ENCODE measurements at places on chromosomes 11 and 22.
A peak's percentile ranks its signal among the peaks of the same experiment; 100 is the strongest.

DNA sequence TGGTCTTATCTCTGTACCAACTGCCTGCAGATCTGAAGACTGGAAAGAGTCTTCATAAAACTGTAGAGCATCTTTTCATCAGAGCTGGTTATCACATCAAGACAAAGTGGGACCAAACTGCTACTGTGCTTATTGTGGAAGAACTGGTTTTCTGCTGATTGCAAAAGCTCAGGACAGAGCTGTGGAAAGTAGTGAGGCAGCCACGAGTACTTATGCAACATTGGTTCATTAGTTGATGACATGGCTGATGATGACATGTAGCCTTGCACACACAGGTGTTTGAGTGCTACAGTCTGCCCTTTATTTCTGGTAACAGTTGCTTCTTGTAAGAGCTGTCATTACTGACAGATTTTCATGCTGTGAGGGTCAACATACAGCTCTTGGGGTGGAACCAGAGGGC, 185.4 kb upstream of the GUCY1A2 start:
- no peak for DNase-seq

DNA sequence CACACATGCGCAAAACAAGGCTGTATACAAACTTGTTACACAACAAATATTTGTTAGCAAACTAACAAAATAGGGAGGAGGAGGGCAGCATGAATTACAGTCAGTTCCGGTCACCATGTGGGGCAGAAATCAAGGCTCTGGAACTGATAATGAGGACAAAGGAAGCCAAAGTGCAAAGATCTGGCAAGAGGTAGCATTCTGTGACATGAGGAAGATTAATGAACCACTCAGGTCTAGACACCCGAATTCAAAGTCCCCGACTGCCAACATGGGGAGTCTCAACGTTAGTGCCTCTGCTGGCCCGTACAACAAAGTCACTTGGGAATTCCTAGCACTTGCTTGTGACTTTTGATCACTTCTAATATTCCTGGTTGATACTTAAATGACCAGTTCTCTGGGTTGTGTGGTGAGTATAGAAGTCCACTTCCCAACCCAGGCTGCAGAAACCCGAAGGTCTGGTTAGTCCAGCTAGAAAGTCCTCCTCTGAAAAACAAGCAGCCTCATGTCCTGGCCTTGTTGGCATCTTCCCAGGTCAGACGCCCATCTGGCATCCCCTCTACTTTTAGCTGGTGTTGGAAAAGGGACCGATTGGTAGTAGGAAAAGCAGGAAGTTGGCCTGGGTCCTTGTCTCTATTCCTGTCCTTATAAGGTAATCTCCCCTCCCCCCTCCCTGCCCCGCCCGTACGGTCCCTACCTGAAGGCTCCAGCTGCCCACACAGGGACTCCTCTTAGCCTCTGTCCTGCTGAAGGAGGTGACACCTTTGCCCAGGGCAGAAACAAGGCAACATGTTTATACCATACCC, 1.6 kb downstream of the SUN2 start:
- DNase-seq = peak; percentile 59

DNA sequence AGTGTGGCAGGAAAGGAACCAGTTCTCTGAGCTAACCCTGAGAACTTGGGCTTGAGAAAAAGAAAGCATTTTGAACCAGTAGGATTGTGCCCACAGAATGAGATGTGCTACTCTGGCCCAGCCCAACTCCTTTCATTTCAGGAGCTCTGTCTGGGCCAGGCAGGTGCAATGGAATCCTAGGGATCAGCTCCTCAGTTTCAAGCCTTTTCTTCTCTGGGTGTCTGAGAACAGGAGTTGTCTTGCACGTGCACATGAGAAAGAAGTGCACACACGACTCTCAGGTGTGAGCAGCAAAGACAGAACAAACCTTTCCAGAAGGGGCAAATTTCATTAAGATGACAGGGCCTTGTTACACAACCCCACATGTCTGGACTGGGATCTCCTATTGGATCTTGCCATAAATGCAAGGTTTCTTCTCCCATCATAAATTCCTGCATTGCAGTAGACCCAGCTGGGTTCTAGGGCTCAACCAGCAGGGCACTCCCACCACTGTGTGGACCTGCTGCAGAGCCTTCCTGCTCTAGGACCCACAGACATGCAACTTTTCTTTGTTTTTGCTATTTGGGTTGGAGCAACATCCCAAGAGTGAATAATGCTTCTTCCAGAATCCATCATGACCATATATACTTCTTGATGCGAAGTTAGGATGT, 24.5 kb upstream of the GGTLC2 start:
- no peak for DNase-seq

DNA sequence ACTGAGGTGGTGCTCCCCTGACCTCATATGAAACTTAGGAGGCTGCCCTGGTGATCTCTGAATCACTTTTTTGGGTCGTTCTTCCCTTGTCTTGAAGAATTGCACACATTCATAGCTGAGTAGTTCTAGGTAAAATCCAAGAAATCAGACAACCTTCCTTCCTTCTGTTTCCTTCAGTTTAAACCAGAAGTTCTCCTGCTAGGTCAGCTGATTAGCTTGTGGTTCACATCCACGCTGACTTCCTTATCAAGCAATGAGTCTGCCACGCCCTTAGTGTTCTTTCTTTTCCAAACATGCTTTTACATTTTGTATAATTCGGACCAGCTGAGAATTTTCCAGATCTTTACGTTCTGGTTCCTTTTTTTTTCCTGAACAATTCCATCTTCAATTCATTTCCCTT, 892.8 kb downstream of the NTM start:
- DNase-seq = no peak

DNA sequence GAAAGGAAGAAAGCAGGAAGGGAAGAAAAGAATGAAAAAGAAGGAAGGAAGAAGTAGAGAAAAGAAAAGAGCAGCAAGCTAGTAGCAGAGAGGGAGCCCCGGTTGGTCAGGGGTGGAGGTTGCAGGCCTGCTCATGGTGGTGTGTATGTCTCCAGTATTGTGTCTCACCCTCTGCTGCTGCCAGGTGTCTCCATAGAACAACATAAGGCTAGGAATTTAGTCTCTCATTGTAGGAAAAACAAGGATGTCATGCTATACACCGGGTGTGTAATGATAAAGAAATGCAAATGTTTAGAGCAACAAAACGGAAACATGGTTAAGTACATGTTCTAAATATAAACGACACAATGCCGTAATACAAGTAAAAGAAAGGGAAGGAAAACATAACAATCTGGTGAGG, 342.5 kb downstream of the NTM start:
- no peak for DNase-seq

DNA sequence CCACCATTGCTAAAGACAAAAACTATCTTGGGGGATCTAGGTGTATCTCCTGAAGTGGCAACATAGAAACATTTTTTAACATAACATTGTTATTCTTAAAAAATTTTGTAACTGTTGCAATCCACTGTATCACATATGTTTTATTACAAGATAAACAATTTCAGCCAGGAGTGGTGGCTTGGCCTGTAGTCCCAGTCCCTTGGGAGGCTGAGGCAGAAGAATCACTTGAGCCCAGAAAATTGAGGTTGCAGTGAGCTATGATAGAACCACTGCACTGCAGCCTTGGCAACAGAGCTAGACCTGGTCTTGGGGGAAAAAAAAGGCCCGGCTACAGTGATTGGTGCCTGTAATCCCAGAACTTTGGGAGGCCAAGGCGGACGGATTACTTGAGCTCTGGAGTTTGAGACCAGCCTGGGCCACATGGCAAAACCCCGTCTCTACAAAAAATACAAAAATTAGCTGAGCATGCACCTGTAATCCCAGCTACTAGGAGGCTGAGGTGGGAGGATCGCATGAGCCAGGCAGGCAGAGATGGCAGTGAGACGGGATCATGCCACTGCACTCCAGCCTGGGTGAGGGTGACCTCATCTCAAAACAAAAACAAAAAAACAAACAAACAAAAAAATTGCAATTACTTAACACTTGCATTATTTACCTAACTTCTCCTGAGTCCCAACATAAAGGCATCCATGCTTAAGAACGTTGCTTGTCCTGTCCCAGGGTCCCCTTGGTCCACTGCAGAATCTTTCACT, 1.5 kb upstream of the DEPDC5 start:
- no peak for DNase-seq
